ENCODE measurements at places on chromosomes 16 and 17.
A peak's percentile ranks its signal among the peaks of the same experiment; 100 is the strongest.

- DNase-seq, result no peak
These were observed 9.5 kb upstream of the METTL22 start for GRCh38 chr16:8611886-8612600.

- DNase-seq, result no peak
These were observed 848 bp downstream of the CES3 start for GRCh38 chr16:66961914-66962313.

DNA sequence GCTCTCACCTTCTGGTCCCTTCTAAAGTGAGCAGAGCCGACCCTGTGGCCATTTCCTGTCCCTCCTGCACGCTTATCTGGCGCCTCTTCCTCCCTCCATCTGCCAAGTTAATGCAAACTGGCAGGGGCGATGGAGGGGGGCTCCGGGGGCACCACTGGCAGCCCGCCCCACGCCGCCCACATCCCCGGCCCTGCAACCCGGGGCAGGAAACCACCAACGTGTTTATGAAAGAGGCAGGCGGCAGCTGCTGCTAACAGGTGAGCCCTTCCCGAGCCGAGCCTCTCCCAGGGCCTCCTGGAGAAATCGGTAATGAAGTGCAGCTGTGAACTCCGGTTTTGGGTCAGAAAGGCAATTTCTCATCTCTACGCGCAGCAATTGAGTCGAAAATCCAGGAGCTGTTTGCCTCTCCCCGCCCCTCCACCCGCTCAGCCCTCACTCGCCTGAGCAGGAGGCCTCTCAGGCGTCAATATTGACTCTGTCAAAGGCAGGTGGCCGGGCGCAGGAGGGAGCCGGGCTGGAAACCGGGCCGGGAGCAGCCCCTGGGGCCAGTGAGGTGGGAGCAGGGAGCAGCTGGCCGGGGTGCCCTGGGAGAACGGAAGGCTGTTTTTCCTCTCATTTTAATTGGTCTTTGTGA, 164.4 kb upstream of the GSE1 start:
- peak; percentile 29 for DNase-seq

DNA sequence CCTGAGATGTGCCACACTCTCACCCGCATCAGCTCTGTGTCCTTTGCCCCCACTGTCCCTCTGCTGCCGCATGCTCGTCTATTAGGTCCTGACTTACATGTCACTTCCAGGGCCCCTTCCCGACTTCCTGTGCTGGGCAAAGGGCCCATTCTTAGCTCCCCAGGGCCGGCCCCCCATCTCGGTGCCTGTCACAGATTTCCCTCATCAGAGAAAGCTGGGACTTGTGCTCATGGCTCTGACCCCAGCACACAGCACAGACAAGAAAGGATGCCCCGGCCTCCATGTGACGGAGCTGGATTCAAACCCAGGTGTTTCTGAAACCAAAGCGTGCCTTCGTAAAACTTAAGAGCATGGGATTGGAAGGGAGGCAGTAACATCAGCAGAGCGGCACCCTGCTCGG, 5.9 kb upstream of the MAPK7 start:
- DNase-seq, result no peak

GRCh38 chr16:87284183-87284582, 33.0 kb downstream of the C16orf95 start:
- DNase-seq, result no peak

DNA sequence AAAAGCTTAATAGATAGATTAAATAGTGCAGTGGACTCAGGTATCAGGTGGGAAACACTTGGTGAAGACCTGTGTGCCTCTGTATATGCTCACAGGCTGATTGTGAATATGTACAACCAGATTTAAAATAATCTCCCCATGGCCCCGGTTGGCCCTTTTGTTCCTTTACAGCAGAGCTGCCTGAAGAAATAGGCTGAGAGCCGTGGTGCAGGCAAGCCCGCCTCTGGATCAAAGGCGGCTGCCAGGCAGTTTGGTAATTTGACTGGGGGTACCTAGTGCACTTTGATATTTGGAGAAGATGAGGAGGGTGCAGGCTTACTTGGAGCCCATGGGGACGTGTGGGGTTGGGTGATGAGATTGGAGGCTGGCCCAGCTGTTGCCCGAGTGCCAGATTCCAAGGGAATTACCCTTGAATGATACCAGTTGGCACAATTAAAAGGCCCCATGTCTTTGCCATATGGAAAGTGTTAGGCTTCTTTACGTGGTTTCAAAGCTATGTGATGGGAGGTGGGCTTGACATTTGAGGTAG, 5.0 kb downstream of the NKD1 start:
- no peak for DNase-seq

GRCh38 chr16:21634216-21634615, 18.2 kb downstream of the IGSF6 start:
- DNase-seq, result no peak

- DNase-seq, result no peak
These were observed 43.1 kb upstream of the GSG1L start for GRCh38 chr16:28106467-28107215.

DNA sequence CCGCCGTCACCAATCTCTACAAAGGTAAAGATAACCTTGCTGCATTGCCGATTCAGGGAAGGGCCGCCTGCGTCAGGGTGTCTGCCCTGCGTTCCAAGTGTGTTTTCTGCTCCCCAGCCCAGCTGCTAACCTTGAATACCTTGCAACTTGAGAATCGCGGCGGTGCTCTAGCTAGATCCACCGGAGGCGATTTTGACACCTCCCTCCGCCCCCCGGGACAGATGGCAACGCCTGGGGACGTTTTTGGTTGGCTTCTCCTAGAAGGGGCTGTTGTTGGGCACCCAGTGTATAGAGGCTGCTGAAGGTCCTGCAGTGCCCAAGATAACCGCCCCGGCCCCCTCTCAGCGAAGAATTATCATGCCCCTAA, 1.5 kb downstream of the HAPSTR1 start:
- peak; percentile 15 for DNase-seq

DNA sequence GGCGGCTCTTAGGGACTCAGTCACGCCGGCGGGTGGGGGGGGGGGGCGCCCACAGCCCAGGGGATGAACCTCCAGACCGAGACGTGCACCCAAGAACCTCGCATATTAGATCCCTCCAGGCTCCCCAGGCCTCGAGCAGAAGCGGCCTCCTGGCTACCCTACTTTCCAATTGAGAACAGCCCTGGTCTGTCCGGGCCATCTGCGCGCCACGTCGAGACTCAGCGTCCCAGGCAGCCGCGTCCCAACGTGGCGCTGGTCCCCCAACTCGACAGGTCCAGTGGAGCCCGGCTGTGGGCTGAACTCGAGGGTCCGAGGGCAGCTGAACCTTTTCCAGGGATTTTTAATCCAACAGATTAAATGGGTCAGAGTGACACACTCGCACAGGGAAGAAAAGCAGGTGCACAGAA, 2.3 kb upstream of the IRX3 start:
- no peak for DNase-seq

DNA sequence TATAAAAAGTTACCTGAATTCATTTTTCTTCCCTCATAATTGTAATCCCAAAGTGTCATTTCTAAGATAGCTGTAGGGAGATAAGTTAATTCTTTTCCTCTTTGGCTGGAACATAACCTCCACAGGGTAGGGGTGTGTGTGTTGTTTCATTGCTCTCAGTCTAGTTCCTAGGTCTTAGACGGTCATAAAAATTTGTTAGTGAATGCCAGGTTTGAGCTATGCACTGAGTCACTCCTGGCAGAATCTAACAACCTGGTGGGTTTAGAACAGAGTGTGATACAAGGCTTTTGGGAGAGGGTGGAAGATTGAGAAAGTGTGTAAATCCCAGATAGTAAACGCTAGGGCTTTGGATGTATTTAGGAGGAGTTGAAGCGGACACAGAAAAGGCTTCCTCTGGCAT, 894 bp upstream of the PHKG2 start:
- no peak for DNase-seq

DNA sequence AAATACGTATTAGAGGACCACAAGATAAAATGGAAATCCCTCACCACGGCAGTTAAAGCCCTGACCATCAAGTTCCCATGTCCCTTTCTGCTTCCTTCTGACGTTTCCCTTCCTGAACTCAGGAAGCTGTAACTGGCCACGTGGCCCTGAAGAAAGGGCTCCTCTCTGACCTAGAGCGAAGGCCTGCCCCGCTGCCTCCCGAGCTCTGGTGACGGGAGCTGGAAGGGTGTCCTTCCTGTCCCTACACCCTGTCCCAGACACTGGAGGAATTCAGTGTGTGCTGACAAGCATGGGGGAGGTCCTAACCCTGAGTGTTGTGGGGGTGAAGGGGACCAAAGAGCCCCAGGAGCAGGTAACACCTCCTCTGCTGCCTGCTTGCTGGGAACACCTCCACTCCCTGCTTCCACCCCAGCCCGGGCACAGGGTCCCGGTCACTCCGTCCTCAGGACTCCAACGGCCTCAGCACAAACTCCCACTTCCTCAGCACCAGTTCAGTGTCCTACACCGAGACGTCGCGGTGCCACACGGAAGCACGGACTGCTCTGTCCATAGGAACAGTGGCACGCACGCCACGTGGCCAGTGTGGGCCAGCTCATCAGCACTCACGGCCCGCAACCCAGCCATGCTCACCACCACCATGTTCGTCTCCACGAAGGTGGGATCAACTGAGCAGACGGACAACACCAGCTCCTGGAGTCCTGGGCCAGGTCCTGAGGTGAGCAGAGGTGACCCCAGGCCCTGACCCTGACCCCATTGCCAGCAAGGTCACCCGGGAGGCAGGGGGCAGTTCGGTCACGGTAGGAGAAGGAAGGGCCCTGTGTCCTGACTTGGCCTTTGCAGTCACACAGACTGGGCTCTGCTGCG, 16.9 kb downstream of the TMEM235 start:
- no peak for DNase-seq

- no peak for DNase-seq
These were observed 129.4 kb downstream of the TANGO6 start for GRCh38 chr16:68972720-68973119.

DNA sequence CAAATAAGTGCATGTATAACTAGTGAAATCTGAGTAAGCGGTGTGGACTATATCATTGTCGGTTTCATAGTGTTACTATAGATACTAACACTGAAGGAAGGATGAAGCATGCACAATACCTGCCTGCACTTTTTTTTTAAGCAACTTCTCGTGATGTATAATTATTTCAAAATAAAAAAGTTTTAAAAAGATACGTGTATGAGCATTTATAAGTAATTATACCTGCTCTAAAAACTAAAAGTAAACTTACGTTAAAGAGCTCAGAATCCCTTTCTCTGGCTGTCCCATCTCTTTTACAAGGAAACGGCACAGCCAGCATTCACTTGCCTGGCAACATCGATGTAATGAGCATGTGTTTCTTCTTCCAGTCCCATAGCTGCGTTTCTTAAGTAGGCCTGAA, 31.3 kb upstream of the ARL6IP1 start:
- no peak for DNase-seq

DNA sequence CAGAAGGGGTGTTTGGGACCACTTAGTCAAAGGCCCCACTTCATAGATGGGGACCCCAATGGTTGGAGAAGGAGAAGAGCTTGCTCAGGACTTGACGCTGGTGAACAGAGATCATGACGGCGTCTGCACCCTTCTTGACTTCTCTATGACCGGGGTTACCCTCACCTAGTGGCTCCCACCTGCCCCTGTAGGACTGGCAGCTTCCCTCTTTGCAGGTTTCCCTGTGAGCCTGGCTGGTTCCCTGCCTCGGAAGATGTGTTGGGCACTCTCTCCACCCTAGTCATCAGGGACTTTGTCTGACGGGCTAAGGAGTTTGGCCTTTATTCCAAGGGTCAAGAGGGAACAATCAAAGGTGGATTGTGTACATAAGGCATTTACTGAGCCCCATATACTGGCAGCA, 22.7 kb downstream of the TBX4 start:
- DNase-seq, result no peak

- DNase-seq, result no peak
These were observed 18.6 kb downstream of the ST6GALNAC2 start for GRCh38 chr17:76566988-76567431.

- peak; percentile 41 for DNase-seq
These were observed 36.2 kb downstream of the USP10 start for GRCh38 chr16:84735849-84736586.

DNA sequence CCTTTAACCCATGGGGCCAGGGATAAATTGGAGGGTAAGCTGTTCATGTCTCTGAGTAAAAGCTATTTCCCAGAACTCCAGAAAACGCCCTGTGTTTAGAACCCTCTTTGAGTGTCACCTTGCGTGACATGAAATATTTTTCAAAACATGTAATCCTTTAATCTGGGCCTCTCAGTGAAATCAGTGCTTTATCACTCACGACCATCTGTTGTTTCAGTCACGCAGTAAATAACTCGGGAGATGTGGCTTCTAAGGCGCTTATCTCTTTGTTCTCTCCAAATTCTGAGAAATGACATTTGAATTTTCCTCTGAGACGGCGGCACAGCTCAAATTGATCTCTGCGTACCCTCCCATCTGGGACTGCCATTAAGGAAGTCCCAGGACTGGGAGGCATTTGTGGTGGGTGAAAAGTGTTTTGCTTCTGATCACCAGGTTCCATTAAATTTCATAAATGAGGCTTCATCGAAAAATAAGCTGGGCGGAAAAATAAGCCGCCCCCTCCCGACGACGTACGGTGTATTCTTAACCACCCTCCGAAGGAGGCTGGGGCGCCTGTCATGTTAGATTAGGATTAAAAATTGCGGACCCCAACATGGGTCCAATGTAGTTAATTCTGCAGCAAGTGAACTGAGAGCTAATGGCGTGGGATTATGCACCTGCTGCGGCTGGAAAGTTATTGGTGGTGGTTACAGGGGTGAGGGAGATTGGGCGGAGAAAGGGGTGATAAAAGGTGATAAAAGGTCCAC, 12.7 kb downstream of the WFDC1 start:
- no peak for DNase-seq

GRCh38 chr16:21060027-21060510, 90.6 kb downstream of the DNAH3 start:
- DNase-seq, result no peak

DNA sequence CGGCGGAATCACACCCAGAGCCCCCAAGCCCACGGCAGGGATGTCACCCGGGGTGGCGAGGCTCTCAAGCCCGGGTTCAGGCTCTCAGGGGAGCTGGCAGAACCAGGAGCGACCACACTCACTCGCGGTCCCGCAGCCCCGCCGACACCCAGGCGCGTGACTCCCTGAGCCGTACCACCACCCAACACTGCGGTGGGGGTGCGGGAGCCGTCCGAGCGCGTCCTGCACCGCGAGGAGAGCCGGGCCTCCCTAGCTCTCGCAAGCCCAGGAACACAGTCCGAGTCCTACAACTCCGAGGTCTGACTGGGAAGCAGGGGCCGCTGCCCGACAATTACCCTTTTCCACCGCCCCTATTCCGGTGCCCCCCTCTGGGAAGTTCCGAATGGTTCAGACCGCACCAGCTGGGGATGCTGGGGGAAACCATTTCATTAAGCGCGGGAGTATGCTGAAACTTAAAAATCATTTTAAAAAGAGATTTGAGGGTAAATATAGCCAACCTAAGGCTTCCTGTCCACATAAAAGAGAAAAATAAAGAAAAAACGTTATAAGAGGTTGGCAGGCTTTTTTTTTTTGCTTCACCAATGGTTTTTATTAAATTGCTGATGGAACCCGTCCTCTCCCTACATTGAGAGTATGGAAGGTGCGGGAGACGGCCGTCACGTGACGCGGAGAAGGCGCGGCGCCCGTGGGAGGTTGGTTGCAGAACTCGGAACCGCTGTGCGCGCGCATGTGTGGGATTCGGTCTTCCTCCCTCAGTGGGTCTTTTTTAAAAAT, at the start of gene FLCN:
Gene FLCN, minus strand, starts transcription at position 143 of the 774 bp plus-strand sequence. CDS start 9,031 bp downstream, outside the sequence.
- peak; percentile 88 for DNase-seq

- no peak for DNase-seq
These were observed at the start of gene USP6 for GRCh38 chr17:5115673-5116651. Gene USP6, plus strand, starts transcription at chr17:5116032. Its CDS starts 14,336 bp downstream, at chr17:5130368.
